ENCODE measurements at places on chromosomes 12 and 14.

GRCh38 chr12:105040476-105040875 is 43.8 kb downstream of the ALDH1L2 start:
- no peak for DNase-seq

GRCh38 chr12:53298164-53298563 is 1.3 kb upstream of the MYG1 start:
- no peak for DNase-seq

DNA sequence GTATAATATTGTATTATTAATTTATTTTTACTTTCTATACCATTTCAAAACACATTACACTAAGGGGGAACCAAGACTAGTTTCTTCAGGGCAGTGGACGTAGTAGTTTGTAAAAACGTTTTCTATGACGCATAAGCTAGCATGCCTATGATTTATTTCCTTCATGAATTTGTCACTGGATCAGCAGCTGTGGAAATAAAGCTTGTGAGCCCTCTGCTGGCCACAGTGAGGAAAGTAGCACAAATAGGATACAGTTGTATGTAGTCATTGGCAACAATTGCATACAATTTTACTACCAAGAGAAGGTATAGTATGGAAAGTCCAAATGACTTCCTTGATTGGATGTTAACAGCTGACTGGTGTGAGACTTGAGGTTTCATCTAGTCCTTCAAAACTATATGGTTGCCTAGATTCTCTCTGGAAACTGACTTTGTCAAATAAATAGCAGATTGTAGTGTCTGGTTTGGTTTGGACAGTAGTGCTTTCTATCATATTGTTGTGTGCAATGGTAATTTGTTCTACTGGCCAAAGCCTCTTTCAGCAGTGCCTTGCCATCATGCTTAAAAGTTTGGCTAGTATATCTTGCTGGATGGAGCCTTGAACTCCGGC is 24.3 kb upstream of the PLEKHD1 start:
- no peak for DNase-seq

GRCh38 chr14:61486930-61487495 is 165.6 kb downstream of the PRKCH start:
- DNase-seq: no peak

DNA sequence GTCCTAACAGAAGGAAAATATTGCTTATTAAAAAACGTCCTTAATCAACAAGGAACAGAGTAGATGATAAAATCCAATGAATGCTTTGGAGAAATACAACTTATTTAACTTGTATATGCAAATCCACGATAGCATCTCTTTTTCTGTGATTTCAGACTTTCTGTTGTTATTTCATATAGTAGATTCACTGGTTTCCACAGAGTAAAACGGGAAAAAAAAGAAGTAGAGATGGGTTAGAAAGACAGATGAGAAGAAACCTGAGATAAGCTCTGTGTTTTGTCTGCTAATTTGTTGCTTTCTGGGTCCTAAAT is 447.7 kb downstream of the RERGL start:
- DNase-seq: no peak

- DNase-seq: no peak
Observed at GRCh38 chr14:90272523-90272922, 16.2 kb downstream of the PSMC1 start.

GRCh38 chr14:99757331-99758070 is 35.7 kb upstream of the EML1 start:
- no peak for DNase-seq

- no peak for DNase-seq
Observed at GRCh38 chr12:125124320-125124966, 59.2 kb downstream of the AACS start.

DNA sequence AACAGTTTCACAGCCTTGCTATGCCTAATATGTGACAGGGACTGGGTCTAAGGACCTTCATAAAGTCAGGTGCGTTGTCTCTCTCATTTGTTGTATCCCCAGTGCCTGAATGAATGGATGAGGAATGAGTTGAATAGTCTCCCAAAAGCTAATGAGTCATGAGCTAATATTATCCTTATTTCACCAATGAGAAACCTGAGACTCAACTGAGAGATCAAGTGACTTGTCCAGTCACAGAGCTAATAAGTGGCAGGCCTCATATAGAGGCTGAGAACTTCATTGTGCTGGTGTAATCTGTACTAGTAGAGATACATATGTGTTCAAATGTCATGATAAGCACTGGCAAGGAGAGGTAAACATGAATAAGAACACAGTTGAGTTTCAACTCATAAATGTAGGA is 612.4 kb downstream of the NRXN3 start:
- DNase-seq: no peak

DNA sequence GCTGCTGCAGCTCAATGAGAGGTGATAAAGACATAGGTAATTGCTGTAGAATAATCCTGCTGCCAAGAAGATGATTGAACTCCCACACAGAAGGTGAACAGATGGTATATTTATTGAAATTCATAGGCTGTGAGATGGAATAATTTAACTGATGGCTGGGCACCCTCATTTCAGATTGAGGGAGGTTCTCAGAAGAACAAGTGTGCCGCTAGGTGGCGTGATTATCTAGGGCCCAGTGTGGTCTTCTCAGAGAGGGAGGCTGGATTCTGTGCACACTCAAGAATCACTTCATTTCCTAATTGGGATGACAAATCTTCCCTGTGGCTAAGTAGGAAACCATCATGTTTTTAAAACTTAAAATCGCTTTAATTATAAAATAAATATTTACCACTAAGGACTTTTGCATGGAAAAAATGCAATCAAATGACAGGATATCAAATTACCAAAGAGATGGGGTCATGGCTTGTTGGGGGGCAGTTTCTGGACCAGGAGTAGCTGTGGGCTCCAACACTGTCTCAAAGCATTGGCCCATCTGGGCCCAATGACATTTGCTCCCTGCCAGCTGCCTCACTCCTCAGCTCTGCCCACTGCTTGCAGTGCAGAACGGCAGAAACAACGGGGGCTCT is 132.3 kb downstream of the SNAPC1 start:
- no peak for DNase-seq

- no peak for DNase-seq
Observed at GRCh38 chr12:19186722-19187661, 57.5 kb downstream of the PLEKHA5 start.

DNA sequence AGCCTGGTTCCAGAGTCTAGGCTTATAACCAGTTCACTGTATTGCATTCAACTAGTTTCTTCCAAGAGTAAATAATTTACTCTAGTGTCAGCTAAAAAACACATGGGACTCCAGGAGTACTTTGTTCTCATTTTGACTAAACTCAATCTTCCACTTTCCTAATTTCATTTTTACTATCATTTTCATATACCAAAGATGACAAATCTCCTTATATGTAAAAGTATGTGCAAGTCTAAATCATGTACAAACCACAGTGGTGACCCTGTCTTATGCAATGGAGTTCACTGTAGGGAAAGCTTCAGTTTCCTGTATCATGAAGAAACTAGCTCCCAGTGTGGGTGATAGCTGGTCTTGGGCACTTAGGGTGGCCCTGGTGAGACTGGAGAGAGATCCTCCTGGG is 151.6 kb downstream of the HELB start:
- no peak for DNase-seq

DNA sequence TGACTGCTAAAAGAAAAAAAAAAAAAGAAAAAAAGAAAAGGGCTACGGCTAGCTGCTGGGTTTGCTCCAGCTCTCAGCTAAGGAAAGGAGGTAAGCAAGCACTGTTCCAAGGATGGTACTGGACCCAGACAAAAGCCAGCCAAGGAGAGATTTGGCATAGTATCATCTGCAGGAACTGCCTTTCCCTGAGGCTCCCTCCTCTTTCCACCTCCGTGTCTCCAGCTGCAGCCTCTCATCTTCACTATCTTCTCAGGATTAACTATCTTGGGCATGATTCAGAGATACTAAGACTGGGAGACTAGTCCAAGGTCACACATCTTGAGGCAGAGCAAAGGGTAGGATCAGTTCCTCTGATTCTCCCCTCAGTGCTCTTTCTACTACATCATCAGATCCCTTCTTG is 6.0 kb downstream of the KITLG start:
- DNase-seq: no peak

GRCh38 chr12:108793756-108794441 is 62.6 kb upstream of the CORO1C start:
- DNase-seq: no peak

DNA sequence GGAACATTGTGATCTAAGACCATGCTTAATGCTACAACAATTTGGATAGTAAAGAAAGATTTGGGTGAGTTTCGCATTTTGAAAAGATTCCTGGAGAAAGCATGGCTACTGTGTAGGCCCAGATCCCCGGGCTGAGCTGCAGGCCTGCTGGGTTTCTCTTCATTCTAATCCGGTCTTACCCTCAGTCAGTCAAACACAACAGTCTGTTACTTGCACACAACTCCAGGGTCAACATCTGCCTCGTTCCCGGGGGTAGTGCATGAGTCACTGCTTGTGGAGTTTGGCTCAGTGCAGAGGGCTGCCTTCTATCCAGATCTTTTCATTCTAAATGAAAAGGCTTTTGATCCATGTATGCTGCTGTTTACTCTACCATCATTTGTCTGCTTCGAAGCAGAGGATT is 60.4 kb upstream of the SEL1L start:
- DNase-seq: no peak

- DNase-seq: no peak
Observed at GRCh38 chr14:89198544-89199329, 218.3 kb downstream of the FOXN3 start.

- DNase-seq: no peak
Observed at GRCh38 chr14:51661504-51661903, 9.8 kb downstream of the FRMD6 start.

DNA sequence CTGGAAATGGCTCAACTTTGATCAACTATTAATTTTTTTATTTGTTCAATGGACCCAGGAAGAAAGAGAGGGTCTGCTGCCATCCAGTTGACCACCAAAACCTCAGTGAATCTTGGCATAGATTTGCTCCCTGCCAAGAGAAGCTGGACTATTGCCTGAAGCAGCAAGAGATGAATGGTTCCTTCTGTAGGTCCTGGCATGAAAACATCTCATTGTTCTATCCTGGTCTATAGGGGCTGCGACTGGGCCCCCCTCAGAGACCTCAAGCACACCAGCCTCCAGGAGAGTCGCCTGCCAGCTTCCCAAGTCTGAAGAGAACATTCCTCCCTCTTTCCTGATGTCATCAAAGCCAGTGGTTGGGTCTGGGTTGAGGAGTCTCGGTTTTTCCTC is 204.9 kb downstream of the TMX1 start:
- DNase-seq: no peak

DNA sequence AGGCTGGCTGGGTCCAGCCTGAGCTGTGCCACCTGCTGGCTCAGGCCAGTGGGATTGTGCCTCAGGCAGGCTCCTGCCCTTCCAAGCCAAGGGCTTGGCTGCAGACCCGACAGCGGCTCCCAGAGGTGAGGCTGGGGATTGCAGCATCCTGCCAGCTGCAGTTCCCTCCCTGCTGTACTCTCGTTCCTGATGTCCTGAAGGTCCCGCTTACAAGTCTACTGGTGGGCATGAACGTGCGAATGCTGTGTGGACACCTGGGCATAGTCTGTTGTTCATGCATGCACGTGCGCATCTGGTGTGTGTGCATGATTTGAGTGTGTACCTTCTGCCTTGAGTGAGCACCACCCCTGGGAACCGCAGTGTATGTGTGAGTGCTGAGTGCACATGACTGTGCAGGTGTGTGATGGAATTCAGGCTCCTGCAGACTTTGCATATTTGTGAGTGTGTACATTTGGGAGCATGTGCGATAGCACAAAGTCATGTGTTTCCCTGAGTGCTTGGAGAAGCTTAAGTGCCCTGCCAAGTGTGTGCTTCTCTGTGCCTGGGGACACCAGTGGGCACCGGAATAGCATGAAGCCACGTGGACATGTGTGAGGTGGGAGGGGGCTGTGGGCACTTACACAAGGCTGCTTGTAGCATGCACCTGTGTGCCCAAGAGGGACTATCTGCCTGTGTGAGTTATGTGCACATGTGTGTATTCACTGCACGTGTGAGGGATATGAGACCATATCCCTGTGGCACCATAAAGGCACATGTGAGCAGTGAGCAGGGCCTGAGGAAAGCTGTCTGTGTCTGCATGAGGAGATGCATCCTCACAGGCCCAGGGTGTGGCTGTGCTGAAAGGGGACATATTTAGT is 19.3 kb upstream of the KRT7 start:
- DNase-seq: no peak

GRCh38 chr12:92478692-92479091 is 224.1 kb upstream of the PLEKHG7 start:
- no peak for DNase-seq

GRCh38 chr12:32292151-32292550 is 107.2 kb upstream of the FGD4 start:
- DNase-seq: no peak

GRCh38 chr12:129379076-129379804 is 524.6 kb downstream of the TMEM132D start:
- DNase-seq: no peak

DNA sequence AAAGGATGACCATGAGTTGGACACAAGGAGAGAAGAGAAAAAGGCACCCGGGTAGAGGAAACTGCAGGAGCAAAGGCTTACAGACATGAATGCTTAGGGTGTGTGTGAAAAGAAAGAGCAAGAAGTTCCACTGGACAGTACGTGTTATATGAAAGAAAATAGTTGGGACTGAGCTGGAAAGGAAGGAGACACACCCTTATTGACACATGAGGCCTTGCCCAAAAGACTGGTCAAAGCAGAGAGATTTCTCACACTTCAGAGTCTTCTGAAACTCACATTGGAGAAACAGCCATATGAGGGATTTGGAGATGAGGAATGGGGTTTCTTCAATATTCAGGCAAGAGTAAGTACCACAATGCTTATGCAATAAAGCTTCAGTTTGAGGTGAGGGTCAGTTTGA is 56.0 kb downstream of the TTC9 start:
- no peak for DNase-seq

GRCh38 chr12:108375986-108376663 is 37.0 kb upstream of the CMKLR1 start:
- DNase-seq: no peak

DNA sequence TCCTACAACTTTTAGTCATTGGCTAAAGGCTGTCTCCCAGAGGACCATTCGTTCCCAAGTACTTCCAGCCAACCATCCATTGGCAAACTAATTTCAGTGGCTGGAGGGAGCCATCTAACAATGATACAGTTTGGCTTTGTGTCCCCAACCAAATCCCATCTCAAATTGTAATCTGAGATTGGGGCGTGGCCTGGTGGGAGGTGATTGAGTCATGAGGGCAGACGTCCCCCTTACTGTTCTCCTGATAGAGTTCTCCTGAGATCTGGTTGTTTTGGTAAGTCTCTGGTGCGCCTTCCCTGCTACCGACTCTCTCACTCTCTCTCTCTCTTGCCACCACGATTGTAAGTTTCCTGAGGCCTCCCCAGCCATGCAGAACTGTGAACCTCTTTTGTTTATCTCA is 99.7 kb upstream of the FUT8 start:
- no peak for DNase-seq

GRCh38 chr12:116813271-116814041 is 67.8 kb downstream of the HRK start:
- DNase-seq: no peak

Data from T-helper 22 cell (primary cell).